Prostate gland (tissue), 2 donors: ENCODE measurements at places on chromosomes 4 and X. TPM values are rescaled to one million over a fixed set of nuclear protein-coding genes. Genes with fewer than 3 reads are reported as not detected.

DNA sequence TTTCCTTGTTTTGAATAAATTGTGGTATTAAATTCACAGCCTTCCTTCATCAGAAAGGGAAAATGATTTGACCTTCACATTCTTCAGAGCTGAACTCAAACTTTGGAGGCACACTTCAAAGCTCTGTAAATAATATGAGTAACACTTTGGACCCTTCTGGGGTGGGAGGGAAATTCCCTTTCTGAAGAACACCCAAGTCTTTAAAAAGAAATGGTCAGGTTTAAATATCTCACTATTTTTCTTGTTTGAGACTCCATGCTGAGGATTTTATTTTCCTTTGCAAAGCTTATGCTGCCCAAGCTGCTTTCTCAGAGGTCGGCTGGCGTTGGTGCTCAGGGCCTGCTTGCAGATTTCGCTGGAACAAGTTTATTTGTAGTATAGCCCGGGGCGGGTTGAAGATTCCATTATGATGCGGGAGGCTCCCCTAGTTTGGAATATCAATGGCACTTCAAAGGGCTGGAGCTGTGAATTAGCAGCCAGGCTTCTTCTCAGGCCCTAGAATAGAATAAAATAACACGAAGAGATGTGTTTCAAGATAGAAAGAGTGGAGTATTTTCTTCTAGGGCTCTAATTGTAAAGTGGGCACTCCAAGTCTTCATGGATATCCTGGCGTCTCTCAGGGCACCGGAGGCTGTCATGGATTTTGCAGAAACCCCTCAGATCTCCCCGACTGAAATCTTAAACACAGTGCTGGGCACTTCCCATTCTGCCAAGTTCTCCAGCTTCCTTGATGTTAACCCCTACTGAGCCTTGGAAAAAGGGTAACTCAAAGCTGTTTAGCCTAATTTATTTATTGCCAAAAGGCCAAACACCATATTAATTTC is 315.6 kb downstream of the GPAT3 start:
- DNase-seq: no peak

Gene MAOB
- total RNA-seq: 33.5 TPM

GRCh38 chr4:73421708-73422457 is 14.1 kb upstream of the AFP start:
- no peak for DNase-seq

DNA sequence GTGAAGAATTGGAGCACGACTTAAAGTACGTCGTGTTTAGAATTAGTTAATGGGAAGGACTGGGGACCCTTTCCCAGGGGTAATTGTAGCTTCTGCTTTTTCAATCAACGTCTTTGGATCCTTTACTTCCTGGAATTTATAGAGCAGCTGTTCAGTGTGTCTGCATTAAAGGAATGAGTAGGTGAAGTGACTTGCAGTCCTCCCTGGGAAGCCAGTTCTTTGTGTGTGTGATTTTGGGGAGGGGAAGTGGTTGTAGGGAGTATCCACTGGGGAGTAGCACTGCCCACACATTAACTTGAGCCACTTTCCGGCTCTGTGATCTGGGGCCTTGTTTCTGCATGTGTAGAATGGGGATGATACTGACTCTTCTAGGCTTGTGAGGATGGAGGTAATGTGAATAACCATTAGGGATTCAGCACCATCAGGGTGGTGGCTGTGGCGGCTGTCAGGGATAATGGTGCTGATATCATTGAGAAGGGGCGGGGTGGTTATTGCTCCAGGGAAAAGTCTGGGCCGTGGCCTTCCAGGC is 54.7 kb downstream of the TMEM131L start:
- no peak for DNase-seq

DNA sequence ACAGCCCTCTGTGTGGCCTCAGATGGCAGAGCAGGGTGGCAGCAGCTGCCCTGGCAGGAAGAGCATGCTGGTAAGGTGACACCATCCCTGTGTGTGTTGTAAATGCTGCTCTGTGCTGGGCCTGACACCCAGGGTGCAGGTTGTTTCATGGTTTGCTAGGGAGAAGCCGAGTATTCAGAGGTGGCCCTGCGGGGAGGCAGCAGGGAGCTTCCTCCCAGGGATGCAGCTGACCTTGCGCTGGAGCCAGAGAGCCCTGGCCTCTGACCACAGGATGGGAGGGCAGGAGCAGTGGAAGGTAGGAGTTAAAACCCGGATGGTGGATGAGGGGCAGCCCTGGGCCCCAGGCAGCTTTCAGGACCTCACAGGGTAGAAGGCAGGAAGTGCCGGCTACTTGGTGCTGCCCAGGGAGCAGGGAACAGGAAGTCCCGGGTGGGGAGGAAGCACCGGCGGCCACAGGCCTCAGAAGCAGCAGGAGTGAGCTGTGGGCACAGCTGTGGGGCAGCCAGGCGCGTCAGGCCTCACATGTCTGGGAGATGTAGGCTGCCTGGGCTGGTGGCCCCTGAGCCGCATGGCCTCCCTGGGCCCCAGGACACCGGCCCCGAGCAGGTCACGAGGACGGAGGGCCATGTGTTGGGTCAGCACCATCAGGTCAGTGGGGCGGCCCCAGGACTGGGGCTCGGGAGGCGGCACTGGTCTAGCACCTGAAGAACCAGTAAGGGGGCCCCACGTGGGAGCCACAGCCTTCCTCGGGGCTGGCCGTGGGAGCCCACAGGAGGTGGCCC is 19.1 kb downstream of the SH3BP2 start:
- DNase-seq: no peak
